Fibroblast of skin of left biceps (primary cell): ENCODE measurements at places on chromosomes 5 and 9.

GRCh38 chr5:174234388-174234787, 188.9 kb downstream of the NSG2 start:
- no peak for DNase-seq

- DNase-seq = no peak
These were observed 34.2 kb upstream of the MIER3 start for GRCh38 chr5:56985936-56986625.

DNA sequence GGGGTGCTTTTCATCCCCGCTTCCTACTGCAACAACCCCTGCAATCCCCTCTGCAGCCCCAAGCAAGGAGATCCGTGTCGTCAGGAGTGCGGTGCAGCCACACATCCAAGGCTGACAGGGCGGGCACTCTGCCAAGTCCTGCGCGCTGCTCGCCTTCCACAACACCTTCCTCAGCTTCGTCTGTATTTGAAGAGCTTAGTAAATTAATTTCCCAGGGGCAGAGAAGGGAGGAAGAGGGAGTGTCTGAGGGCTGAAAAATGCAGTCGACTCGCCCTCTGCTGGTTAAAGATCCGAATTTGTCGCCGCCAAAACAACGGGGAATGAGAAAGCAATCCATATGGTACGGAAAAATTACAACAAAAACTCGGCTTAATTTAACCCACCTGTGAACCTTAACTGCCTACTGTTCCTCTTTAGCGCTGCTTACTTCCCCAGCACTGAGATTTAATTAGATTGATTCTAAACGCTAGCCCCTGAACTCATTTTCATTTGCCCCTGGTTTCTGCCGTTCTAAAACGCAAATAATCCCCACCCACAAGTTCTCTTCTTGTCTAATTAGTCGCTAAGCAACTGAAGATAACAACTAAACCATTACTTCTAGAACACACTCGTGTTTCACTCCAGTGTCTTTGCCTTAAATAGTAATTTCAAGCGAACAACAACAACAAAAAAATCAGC, 10.9 kb upstream of the PCDHB1 start:
- DNase-seq = no peak

- DNase-seq = no peak
These were observed 213.1 kb upstream of the ACO1 start for GRCh38 chr9:32171339-32171738.

DNA sequence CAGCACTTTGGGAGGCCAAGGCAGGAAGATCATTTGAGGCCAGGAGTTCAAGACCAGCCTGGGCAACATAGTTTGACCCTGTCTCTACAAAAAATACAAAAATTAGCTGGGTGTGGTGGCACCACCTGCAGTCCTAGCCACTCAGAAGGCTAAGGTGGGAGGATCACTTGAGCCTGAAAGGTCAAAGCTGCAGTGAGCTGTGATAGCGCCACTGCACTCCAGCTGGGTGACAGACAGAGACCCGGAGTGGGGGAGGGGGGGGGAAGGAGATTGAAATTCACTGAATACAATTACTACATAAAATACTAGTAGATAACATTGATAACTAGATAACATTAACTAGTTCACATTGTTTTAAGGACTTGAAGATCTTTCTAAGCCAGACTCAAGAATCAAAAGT, 345.6 kb downstream of the BNC2 start:
- no peak for DNase-seq

DNA sequence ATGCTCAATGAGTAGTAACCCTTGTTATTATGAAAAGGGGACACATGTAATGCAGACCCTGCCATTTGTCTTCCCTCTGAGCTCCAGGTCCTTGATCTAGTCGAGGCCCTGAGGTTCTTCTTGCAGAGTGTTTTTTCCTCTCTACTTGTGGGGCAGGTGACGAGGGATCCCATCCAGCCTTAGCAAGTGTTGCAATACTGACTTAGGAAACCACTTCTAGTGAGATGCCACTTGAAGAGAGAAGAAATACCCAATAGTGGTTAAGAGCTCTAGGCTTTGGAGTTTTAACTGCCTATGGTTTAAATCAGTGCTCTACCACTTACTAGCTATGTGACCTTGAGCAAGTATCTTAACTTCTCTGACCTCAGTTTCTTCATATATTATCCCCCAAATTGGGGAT, 10.2 kb downstream of the PPARGC1B start:
- no peak for DNase-seq

DNA sequence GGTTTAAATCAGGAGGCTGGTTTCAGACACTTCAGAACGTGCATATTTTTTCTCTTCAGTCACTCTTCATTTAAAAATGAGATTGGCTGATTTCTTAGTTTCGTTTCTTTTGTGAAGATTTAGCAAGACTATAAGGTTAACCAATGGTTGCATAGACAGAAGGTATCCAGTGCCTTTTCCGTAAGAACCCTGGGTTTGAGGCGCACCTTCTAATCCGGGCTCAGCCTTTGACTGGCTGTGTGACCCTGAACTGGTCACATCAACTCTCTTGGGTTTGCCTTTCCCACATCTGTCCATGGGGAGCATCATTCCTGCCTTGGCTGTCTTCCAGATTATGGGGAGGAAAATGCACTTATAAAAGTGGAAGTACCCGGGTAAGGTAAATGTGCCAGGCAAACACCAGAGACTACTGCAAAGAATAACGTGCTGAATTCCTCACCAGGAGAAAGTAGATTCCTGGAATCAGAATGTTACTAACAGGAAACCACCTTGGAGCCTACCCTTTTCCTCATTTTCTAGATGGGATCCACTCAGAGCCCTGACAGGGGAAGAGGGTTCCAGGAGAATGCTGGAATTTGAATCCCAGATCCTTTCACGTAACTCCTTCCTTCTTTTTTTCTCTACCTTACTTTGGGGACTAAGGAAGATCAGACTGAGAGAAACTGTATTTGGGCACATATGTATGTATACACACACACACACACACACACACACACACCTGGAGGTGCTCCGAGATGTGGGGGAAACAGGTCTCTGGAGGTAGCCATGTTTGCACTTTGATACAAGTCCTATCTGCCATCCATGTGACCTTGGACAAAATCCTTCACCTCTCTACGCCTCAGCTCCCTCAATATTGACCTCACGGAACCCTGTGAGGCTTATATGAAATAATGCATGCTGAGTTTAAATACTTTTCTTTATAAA, 6.8 kb downstream of the HAND1 start:
- no peak for DNase-seq

DNA sequence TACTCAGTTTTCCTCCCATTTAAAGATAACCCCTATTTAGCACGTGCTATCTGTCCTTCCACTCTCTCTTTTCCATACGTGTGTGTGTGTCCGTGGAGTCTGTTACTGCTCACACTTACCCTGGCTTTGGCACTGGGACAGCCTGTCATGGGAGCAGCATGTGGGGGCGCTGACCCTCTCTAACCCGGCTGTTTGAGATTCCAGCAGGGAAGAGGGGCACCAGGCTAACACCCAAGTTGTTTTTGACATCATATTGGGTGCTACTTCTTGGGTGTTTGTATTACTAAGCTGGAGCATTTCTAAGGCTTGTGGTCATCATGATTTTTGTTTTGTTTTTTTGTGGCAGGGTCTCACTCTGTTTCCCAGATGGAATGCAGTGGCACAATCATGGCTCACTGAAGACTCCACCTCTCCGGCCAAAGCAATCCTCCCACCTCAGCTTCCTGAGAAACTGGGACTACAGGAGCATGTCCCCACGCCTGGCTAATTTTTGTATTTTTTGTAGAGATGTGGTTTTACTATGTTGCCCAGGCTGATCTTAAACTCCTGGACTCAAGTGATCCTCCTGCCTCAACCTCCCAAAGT, 56.9 kb upstream of the SIMC1 start:
- DNase-seq = no peak

- no peak for DNase-seq
These were observed 41.9 kb upstream of the ACTBL2 start for GRCh38 chr5:57524348-57525060.

DNA sequence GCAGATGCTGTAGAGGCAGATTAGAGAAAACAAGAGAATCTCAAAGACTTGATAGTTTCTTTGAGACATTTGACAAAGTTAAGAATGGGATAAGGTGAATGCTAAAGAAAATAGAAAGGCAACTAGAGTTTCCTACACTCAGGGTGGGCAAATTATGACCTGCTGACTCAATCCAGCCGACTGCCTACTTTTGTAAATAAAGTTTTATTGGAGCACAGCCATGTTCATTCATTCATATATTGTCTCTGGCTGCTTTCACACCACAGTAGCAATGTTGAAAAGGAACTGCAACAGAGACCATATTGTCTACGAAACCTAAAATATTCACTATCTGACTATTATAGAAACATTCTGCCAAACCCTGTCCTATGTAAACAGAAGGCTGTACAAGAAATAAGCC, 37.6 kb upstream of the TARS1 start:
- no peak for DNase-seq

DNA sequence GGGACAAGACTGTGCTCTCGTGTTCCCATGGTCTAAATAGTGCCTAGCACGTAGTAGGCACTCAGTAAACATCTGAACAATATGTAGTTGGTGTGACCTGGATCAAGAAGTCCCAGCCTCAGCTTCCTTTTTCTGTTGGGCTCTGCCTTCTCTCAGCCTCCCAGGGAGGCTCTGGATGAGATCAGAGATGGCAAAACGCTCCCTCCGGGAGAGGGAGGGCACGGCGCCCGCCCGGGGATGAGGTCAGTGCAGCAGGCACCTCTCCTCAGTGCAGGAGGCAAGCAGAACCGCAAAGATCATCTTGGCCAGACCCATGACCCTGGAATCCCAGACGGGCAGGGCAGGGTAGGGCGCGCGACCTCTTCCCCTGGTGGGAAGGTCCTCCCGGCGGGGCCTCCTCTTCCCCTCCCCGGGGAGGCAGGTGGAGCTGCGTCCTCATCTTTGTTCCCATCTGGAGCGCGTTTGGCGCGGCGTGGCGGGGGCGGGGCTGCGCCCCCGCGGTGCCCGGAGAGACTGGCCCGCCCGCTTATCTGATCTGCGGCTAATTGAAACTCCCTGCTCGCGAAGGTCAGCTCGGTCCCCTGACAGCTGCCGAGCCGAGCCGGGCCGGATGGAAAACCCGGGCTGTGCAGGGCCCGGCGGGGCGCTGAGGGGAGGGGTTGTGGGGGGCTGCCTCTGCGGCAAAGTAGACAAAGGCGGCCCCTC, 60.9 kb downstream of the CXXC5 start:
- DNase-seq = no peak

DNA sequence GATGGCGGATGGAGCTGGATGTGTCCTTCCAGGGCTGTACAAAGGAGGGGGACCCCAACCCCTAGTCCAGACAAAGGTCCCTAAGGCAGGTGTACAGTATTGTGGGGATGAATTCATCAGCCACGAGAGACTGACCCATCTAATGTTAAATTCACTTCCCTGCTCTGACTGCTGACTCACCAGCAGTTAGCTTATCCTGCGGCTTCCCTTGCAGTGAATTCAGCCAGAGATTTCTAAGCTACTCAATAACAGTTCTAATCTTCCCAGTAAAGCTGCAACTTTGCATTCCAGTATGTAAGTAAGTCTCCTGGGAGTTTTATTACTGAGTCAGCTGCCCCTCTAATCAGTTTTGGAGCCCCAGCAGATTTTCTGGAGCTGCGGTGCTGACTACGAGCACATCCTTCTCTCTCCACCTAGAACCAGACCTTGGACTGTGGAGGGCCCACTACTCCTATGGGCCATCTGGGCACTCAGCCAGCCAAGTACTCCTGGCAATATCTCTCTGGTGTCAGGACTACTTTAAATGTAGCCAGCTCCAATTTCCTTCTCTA, 16.1 kb downstream of the B4GALT1 start:
- peak; percentile 94 for DNase-seq

DNA sequence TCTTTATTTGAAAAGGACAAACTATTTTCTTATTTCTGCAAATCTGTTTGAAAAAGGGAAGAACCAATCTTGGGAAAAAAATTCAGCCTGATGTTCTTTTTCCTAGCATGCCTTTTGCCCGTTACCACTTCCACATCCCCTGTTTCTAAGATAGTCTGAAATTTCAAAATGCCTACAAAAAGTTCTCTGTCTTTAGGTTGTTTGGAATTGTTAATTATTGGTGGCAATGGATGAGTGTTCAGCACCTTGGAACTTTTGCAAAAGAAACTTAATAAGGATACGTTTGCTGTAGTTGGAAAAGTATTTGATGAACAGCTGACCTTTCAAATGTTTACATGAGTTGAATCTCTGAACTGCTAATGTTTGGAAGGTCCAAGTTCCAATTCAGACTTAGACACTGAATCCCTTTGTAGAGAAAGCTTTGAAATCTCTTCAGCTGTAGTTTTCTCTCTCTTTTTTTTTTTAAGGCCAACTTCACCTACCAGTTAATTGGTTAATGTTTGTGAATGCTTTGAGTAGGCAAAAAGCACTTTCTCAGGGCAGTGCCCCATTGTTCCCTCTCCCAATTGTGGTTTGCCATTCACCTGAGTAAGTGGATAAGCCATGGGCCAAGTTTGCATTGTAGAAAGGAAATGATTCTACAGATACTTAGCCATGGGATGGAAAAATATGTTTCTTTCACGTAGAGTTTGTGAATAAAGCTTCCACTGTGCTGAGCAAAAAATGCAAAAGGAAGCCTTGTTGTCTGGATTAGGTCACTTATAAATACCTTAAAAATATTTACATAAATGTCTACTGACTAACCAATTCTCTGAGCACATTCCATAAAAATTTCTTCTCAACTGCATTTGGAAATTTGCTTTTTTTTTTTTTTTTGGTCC, 156.4 kb upstream of the ELL2 start:
- no peak for DNase-seq

- DNase-seq = no peak
These were observed 231.0 kb downstream of the GLIS3 start for GRCh38 chr9:4068914-4069313.

DNA sequence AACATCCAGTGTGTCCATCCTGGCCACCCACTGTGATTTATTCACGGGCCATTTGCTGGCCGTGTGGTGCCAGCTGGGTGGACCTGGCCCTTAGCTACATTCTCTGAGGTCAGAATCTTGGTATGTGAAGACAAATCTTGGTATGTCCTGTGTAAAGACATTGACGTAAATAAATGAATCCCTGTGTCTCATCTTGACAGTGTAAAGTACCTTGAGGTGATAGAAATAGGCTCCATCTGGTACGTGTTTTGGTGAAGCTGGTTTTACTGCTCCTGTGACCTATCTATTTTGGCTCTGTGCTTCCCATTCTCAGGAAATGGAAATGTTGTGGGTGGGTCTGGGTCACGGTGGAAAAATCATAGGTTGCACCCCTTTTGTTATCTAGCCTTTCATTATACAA, 245.4 kb upstream of the ANKH start:
- DNase-seq = no peak

- DNase-seq = no peak
These were observed 15.5 kb upstream of the TRIM32 start for GRCh38 chr9:116671605-116672004.

GRCh38 chr9:12464400-12464799, 228.8 kb upstream of the TYRP1 start:
- no peak for DNase-seq

GRCh38 chr5:3913279-3913678, 317.6 kb downstream of the IRX1 start:
- DNase-seq = peak; percentile 33

DNA sequence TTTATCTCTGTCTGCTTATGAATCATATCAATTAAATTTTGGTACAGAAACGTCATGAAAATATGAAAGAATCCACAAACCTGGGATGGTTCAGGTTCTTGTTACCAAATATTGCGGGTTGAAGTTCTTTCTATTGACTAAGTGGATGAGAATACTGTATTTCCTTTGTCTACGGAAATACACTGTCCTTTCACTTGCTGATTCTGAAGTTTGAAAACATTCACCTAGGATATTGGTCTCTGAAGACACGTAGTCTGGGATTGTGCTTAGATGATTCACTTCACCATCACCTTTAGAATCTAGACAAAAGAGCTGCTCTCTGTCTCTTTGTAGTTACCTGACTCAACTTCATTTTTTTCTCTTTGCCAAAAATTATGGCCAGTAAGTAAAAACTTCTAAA, 222.4 kb downstream of the FBN2 start:
- no peak for DNase-seq

GRCh38 chr5:40165106-40165788, 514.5 kb upstream of the PTGER4 start:
- no peak for DNase-seq
